ENCODE measurements at places on chromosomes 5 and 9.
A peak's percentile ranks its signal among the peaks of the same experiment; 100 is the strongest.

DNA sequence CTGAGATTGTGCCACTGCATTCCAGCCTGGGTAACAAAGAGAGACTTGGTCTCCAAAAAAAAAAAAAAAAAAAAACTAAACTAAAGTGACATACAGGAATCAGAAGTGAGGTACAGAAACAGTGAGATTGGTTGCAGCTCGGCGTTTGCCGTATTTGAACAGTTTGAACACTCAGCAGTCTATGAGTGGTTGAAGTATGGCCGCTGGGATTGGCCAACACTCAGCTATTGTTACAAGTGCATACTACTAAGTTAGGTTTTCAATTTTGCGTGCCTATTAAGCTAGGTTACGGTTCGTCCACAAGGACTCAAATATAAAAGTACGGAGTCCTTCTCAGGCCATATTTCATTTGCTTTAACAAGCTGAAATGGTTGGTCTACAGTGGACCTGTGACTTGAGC is 3.3 kb upstream of the TSC1 start:
- no peak for DNase-seq

DNA sequence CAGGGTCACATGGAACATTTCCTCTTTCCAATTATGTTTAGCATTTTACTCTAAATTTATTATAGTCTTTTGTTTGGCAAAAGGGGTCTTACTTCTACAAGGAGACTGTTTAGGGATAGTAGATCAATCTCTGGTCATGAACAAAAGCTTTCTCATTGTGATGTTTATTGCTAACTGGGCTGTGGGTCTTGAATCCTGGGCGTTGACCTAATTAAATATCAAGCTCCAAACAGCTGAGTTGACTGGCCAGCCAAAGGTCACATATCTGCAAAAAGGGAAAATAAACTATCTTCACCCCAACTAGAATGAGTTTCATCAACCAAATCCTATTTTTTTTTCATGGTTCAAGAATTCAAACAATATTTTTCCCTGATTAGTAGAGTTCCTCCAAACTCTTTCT is 245.4 kb upstream of the TUT7 start:
- no peak for DNase-seq

DNA sequence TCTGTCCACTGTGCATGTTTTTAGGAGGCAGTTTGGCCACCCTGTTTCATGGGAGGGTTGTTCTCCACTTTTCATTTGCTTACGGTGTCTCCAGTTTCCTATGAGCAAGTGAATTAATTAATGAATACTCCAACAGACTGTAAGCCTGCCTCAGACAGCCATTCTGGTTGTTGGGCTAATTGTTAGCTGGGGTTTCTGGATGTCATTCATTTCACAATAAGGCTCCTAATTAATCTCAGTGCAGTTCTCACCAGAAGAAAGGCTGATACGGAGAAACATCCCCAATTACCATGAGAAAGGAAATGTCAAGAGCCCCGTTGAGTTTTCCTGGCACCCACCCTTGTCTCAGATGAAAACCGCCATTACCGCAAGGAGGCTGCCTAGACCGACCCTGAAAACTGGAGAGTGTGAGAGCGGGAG is 75.8 kb downstream of the MAP1B start:
- no peak for DNase-seq

DNA sequence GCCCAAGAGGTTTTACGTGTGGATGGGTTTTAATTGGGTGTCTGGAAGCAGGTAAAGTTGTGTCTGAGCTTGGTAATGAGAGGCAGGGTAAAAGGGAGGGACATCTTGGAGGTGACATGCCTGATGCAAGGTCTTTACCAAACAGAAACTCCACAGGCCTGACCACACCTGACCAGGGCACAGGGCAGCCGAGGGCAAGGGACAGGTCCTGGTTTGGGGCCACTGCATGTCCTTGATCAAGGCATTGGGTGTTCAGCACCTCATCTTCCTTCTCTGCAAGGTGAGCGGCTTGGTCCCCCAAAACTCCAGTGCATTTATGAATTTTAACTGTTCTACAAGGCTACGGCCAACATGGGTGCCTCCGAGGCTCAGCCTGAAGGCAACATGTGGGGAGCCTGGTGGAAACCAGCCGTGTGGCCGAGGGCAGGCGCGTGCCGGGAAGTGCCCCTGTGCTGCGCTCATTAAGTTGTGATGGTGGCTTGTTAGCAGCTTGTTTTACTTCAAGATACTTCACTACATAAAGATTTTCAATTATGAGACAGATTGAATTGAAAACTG is 30.7 kb upstream of the LPCAT1 start:
- DNase-seq: no peak

DNA sequence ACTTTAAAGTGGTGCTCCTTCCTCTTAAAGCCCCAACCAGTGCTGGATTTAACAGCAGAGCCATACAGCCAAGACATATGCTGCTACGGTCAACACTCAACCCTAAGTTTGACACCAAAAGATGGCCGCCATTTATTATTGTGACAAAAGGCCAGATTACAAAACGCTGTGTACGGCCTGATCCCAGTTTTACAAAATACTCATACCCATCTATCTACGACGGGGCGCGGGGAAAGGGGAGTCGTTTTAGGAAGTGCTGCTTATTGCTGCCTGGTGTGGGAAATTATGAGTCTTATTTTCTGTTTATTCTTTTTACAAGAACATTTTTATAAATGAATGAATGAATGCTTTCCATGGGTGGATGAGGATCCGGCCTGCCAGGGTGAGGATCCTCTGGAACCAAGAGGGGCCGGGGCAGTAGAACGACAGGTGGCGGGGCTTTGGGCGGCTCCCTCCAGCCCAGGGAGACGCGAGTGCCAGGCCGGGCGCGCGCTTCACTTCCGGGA is 457 bp upstream of the IDNK start:
- no peak for DNase-seq

DNA sequence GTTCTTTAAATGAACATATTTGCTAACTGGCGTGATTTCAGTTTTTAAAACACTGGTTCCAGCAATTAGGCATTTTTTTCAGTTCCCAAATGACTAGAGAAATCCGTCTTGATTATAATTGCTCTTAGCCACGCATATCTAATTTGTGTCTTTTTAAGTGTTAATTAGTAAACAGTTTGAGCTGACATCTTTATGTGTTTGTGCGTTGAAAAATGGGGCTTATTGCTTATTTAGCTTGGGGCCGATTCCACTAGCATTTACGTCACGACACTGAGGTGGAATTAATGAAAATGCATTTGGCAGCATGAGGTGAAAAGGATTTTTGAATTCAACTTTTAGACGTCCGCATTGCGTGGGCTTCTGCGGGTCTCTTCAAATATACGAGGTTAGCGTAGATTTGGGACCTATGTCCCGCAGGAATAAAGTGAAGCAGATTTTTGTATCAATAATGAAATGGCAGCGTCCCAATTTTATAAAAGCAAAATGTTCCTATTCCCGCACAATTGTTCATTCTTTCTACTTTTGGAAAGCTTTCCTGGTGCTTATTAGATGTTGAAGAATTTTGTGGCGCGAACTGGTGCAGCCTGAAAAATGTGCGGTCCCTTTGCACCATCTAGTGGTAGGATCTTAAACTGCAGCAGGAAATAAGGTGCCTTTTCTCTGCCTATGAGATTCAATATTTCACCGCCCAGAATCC is 122.7 kb upstream of the LMX1B start:
- DNase-seq: peak; percentile 69

DNA sequence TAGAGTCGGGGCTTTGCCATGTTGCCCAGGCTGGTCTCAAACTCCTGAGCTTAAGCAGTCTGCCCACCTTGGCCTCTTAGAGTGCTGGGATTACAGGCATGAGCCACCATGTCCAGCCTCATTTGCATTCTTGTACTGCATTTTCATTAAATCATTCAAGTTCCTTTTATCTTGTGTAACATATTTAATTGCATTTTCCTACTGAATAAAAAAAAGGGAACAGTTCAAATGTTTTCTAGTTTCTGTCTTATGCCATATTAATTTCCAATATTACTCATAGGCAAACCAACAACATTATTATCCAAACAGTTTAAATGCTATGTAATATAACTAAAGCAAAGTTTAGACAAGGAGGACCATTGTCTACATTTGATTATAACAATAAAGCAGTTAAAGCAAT is 6.1 kb downstream of the SLC31A1 start:
- DNase-seq: no peak

GRCh38 chr5:55205001-55205400 is 22.1 kb downstream of the MCIDAS start:
- no peak for DNase-seq

DNA sequence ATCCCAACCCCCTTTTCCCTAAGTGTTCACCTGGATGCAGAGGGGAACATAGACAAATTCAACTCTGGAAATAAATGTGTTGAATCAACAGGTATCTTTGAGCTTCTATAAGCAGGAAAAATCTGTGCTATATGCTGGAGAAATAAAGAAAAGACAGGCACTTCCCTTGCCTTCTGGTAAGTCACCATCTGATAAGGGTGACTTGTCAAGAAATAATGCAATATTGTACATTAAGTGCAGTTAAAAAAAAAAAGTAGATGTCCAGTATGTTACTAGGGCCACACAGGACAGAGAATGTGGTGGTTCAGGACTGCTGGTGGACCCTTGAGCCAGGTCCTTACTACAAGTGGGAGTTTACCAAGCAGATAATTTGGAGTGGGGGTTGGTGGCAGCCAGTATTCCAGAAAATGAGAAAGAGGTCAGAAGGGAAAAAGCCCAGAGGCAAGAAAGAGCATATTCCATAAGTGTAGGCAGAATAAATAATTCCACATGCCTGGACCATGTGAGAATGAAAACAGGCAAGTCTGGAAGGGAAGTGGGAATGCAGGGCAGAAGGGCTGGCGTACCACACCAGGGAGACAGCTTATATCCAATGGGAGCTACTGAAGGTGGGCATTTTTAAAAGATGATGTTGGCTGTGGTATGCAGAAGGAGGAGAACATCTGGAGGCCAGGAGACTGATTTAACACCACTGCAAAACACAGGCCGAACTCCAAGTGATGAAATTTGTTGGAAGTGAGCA is 209.9 kb downstream of the SEMA5A start:
- no peak for DNase-seq

DNA sequence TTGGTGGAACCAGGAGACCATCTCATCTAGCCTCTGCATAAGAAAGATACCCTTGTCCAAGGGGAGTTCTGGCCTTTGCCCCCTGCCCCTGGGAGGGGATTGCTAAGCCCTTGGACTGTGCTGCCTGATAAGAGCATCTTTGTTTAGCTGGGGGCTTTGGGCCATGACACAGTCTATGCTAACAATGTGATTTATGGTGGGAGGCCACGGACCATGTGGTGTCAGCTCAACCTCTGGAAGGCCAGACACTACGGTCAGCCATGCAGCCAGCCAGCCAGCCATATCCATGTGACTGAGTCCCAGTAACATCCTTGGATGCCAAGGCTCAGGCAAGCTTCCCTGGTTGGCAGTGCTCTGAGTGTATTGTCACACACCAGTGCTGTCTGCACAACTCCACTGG is 244.4 kb downstream of the FSTL4 start:
- no peak for DNase-seq

- DNase-seq: no peak
These were observed 294.3 kb upstream of the HAPLN1 start for GRCh38 chr5:84014966-84015365.

- peak; percentile 65 for DNase-seq
These were observed 1.2 kb upstream of the GCNT4 start for GRCh38 chr5:75053304-75054133.

- DNase-seq: no peak
These were observed 47.8 kb downstream of the KCNIP1 start for GRCh38 chr5:170551622-170552021.

DNA sequence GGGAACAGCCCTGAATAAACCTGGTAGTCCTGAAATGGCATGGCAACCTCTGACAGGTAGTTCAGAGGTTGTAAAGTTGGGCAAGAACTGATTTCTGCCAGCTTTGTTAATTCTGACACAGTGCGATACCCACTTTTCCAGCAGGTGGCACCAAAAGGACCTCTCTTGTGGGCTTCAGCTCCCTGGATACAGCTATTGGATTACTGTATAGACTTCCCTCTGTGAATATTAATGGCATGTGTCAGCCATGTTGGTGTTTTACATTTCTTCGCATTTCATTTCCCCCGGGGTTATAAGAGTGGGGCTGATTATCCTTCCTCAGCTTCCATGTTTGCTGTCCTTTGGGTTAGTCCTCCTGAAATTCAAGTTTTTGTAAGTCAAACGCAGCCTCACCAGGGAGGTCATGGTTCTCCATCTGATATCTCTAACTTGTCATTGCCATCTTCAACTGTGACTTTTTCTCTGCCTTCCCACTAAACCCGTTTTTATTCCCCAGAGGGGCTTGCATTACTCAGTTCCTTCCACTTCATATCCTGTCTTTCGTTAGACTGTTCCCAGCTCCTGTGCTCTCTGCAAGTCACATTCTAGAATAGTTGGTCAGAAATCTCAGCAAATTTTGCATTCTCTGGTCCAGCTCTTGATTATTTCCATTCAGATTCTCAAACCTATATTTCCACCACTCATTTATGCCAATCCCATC is 135.6 kb downstream of the LIFR start:
- DNase-seq: no peak

- DNase-seq: no peak
These were observed 24.0 kb upstream of the SRFBP1 start for GRCh38 chr5:121937762-121938161.

- no peak for DNase-seq
These were observed 13.0 kb upstream of the TPM2 start for GRCh38 chr9:35702696-35703095.

DNA sequence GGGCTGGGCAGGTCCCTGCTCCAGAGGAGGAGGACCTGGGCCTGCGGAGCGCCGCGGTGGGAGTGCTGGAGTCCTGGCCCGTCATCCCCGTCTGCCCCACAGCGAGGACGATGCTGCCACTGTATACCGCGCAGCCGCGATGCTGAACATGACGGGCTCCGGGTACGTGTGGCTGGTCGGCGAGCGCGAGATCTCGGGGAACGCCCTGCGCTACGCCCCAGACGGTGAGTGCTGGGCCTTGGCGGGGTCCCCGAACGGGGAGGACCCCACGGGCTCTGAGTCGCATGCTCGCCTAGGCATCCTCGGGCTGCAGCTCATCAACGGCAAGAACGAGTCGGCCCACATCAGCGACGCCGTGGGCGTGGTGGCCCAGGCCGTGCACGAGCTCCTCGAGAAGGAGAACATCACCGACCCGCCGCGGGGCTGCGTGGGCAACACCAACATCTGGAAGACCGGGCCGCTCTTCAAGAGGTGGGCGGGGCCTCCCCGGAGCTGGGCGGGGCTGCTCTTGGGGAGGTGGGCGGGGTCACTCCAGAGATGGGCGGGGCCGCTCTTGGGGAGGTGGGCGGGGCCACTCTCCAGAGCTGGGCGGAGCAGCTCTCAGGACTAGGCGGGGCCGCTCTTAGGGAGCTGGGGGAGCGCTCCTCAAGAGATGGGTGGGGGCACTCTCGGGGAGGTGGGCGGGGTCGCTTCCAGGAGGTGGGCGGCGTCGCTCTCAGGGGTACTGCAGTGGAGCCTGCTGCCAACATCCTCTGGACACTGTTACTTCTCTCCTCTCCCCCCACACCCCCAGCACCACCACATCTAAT is 13.1 kb downstream of the LRRC26 start:
- peak; percentile 44 for DNase-seq

- DNase-seq: no peak
These were observed 100.2 kb upstream of the RAI14 start for GRCh38 chr5:34555699-34556508.

DNA sequence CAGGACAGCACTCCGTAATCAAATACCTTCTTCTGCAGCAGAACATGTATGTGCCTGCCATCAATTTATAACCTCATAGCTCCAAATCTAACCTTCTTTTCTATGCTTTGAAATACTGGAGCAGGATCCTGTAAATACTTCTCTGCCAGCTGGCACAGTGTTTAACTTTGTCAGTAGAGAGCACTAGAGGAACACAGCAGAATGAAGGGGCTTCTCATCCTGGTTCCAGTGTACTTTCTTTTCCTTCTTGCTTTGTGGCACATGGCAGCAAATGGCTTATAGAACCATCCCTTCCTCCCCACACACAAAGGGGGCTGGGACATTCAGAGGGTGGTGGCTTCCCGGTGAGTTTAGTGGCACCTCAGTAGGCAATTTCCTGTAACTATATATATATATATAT is 3.8 kb upstream of the FBXW11 start:
- DNase-seq: no peak

All from CD4-positive, alpha-beta memory T cell (primary cell).